GM06990 (cell line): ENCODE measurements at places on chromosomes 12 and 14.
A peak's percentile ranks its signal among the peaks of the same experiment; 100 is the strongest.

DNA sequence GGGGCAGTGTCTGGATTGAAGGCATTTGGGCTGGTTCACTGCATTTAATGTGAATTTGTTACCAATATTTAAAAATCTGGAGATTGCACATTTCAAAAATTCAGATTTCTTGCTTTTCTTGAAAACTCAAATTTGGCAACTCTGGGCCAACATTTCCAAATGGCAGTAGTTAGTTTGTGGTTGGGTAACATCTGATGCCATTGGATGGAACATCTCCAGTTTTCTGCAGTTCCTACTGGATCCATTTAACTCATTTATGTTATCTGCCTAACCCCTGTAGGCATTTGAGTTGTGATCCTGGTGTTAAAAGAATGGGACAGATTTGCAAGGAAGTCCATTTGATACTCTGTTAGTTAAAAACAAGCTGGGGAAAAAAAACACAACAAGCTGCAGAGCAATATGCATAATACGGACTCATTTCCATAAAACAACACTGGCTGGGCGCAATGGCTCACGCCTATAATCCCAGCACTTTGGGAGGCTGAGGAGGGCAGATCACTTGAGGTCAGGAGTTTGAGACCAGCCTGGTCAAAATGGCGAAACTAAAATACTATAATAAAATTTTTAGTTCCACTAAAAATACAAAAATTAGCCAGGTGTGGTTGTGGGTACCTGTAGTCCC lies 7.9 kb downstream of the EIF2B2 start:
- no peak for DNase-seq

- peak; percentile 8 for DNase-seq
These were observed 445.7 kb upstream of the SYT1 start for GRCh38 chr12:78418919-78419318.

DNA sequence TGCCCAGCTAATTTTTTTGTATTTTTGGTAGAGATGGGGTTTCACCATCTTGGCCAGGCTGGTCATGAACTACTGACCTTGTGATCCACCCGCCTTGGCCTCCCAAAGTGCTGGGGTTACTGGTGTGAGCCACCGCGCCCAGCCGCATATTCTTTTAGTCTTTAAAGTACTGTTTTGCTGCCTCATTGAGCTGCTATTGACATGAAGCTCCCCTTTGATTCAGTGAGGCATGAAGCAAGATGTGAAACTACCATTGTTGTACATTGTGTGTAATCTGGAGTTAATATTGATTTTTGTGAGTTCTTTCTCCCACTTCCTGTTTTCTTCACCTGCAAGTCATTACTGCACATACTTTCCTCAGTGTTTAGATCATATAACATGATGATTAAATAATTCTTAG lies 80.8 kb downstream of the MNAT1 start:
- peak; percentile 64 for DNase-seq

GRCh38 chr12:32229971-32230612 lies 123.4 kb downstream of the BICD1 start:
- no peak for DNase-seq

DNA sequence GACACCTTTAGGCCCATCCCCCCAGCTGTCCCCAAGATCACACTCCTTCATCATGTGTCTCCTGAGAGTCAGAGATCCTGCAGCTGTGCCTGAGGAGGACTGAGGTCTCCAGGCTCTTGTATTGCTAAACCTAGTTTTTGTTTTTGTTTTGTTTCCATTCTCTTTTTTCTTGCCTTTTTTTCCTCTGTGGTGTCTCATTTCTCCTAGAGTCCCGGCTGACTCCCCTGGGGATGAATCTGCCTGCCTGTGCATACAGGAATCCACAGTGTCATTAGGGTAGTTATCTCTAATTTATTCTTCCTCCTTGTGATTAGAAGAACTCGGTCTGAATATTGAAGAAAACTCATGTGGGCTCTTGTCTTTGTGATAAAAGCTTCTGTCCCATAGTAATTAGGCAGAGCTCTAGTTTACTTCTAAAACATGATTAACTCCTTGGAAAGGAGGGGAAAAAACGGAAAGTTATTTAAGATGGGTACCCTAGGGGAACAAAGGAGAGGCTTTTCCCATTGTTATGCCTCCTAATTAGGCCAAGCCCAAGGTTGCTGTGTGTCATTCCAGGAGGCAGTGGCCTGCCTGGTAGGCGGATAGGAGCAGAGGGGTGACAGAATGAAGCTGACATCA lies 343.2 kb downstream of the ZFP36L1 start:
- DNase-seq, result no peak

GRCh38 chr12:53809005-53809404 lies 57.2 kb upstream of the CISTR start:
- DNase-seq, result no peak

GRCh38 chr12:100716945-100717732 lies 77.4 kb upstream of the ANO4 start:
- no peak for DNase-seq

- DNase-seq, result no peak
These were observed 18.4 kb upstream of the MAP3K9 start for GRCh38 chr14:70827752-70828151.

DNA sequence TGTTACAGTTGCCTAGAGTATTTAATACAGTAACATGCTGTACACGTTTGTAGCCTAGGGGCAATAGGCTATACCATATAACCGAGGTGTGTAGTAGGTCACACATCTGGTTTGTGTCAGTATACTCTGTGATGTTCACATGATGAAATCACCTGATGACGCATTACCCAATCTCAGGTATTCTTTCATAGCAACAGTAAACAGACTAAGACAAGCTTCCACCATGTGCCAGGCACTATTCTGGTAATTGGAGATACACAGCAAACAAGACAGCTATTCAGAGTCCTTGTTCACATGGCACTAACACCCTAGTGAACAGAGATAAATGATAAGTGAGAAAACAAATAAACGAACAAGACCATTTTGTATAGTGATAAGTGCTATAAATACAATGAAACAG lies 3.8 kb upstream of the PDE3A start:
- no peak for DNase-seq

- DNase-seq, result no peak
These were observed 99.1 kb downstream of the CAPZA3 start for GRCh38 chr12:18837025-18837424.

DNA sequence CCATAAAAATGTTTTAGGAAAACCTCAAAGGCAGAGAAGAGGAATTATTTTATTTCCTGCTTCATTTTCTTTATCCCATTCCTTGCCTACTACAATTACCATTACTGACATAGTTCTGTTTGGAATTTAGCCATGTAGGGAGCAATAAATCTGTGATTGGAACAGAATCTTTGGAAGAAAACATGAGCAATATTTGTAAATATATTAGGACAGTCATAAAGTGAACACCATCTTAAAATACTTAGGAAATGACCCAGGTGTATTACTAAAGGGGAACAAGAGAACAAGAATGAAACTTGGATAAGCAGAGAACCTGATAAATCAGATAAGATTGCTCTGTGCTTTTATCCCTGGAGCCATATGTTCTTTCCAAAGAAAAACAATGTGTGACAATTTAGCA lies 1326.0 kb upstream of the FLRT2 start:
- no peak for DNase-seq

GRCh38 chr14:53441789-53442188 lies 288.7 kb upstream of the DDHD1 start:
- DNase-seq, result no peak

GRCh38 chr12:82787016-82787415 lies 100.3 kb downstream of the TMTC2 start:
- no peak for DNase-seq

- no peak for DNase-seq
These were observed 17.4 kb upstream of the COL2A1 start for GRCh38 chr12:48021485-48022179.

DNA sequence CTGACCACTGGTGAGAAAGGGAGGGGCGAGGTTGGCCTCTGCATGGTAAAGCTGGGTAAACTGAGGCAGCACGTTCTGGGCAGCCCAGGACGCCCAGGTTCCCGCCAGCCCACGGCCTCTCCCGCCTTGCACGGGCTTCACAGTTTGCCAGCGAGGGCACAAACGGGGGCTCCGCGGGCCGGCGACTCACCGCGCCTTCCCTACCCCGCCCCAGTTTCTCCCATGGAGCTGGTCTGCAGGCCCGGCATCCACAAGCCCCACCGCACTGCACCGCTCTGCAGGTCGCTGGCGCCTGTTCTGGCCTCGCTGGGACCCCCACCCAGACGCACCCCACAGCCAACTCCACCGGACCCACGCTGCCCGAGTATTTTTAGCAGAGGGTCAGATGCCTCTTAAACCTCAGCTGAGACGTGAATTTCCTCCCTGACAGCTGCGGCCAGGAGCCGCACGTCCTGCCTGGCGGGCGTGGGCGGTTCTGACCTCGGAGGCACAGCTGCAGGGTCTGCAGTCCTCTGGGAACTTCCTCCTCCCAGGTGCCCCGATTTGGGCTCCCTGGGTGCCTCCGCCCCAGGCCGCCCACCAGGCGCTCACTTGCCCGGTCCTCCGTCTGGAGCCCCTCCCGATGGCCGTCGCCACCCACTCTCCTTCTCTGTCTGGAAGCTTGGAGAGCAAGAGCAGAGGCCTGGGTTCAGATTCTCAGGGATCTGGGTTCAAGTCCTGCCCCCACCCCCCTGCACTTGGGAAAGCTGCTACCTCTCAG lies 29.5 kb upstream of the INF2 start:
- peak; percentile 85 for DNase-seq

DNA sequence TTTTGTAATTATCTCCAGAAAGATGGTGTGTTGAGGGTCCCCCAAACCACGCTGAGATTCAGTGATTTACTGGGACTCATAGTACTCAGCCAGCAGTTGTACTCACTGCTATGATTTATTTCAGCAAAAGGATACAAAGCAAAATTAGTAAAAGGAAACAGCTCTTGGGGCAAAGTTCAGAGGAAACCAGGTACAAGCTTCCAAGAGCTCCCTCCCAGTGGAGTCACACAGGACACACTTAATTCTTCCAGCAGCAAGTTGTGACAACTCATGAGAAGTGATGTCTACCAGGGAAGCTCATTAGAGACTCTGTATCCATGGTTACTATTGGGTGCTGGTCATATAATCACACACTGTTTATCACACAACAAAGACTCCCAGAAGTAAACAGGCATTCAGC lies 38.7 kb downstream of the TTC8 start:
- DNase-seq, result no peak

DNA sequence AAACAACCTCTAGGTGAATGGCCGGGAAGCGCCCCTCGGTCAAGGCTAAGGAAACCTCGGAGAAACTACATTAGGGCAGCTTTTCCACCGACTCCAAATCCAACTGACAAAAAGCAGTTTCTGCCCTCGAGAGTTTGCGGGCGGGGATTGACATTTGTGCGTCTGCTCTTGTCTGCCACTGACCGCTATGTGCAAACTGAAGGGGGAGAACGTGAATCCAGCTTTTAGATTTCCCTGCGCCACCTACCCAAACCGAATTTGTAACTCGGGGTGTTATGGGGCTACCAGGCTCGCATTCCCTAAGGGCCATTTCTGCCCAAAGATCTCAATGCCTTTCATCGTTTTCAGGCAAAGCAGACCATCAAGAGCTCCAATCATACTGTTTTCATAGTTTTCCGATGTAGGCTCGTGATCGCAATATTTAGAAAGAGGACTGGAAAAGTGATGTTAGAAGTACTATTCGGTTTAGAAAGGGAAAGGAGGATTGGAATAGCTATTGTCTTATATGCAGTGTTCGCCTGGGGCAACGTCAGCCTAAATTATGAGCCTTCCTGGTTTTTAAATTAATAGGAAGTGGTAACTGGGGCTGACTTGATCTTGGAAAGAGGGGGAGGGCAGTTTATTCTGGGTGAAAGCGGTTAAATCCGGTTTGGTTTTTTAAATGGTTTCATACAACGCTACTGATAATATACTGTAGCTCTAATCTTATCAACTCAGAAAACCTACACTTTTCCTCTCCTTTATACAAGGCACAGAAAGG lies 45.4 kb downstream of the BCAT1 start:
- DNase-seq, result no peak

- no peak for DNase-seq
These were observed 276.4 kb downstream of the DPF3 start for GRCh38 chr14:72617391-72618031.

GRCh38 chr12:129662234-129662633 lies 241.6 kb downstream of the TMEM132D start:
- no peak for DNase-seq

- no peak for DNase-seq
These were observed 1.4 kb downstream of the SLC25A29 start for GRCh38 chr14:100304825-100305323.

DNA sequence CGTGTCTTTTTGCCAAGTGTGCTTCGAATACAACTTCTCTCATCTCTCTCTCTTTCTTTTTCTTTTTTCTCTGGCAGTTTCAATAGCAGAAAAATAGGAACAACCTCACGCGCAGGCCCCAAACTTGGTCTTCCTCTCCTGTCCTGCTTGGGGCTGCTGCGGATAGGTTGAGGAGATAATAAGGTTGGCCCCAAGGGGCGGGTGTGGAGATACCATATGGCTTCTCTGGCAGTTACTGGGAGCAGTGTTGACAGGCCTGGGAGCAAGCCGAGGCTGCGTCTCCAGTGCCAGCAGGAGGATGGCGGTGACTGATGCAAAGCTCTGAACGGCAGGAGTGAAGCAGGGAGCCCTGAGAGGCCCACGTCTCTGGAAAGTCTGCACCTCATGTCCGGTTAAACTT lies 89.5 kb upstream of the MANSC4 start:
- DNase-seq, result no peak

GRCh38 chr12:10075451-10075850 lies 23.3 kb downstream of the CLEC1A start:
- no peak for DNase-seq

GRCh38 chr12:9792185-9792900 lies 31.6 kb upstream of the CD69 start:
- DNase-seq, result no peak

DNA sequence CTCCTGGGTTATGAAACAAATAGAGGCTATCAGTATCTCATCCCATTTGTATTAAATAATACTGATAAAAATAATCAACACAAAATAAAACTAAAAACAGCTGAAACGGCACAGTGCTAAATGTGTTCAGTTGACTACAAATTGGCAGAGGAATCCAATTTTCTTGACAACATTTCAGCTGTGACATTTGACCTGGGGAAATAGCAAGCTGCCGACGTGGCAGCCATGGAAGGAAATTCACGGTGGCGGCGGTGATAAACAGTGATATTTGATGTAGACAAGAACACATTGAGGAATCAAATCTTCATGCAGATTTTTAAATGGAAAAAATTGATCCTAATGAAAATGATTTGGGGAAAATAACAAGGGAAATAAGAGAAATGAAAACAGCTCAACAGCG lies 159.1 kb upstream of the RTL1 start:
- no peak for DNase-seq

DNA sequence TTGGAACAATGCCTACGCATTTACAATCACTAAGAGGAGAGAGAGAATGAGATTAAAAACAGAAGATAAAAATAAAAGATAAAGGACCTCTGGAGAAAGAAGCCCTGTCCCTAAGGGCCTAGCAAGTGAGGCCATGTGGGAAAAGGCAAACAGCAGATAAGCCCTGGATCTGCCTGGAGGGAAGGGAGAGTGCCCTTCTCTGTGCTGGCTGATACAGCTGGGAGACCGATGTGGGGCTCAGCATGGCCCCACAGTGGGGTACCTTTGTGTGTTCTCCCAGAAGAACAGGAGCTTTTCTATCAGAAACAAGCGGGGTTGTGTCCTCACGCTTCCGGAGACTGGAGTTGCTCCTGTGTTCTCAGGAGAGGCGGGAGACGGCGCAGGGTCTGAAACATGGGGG lies 59.9 kb downstream of the TMCC3 start:
- DNase-seq, result no peak
